ENCODE measurements at places on chromosomes 5 and 9. TPM values are rescaled to one million over a fixed set of nuclear protein-coding genes. Genes with fewer than 3 reads are reported as not detected.
A peak's percentile ranks its signal among the peaks of the same experiment; 100 is the strongest.

- DNase-seq: peak; percentile 53
Measured at GRCh38 chr5:145835848-145836239, 702 bp upstream of the PRELID2 start.

- no peak for DNase-seq
Measured at GRCh38 chr5:151886546-151887275, 37.9 kb downstream of the GLRA1 start.

- no peak for DNase-seq
Measured at GRCh38 chr5:33509036-33509435, 68.3 kb downstream of the TARS1 start.

Gene SV2C
- 0.88 TPM for total RNA-seq

GRCh38 chr5:178642351-178642909 is 15.6 kb upstream of the CLK4 start:
- DNase-seq: no peak

DNA sequence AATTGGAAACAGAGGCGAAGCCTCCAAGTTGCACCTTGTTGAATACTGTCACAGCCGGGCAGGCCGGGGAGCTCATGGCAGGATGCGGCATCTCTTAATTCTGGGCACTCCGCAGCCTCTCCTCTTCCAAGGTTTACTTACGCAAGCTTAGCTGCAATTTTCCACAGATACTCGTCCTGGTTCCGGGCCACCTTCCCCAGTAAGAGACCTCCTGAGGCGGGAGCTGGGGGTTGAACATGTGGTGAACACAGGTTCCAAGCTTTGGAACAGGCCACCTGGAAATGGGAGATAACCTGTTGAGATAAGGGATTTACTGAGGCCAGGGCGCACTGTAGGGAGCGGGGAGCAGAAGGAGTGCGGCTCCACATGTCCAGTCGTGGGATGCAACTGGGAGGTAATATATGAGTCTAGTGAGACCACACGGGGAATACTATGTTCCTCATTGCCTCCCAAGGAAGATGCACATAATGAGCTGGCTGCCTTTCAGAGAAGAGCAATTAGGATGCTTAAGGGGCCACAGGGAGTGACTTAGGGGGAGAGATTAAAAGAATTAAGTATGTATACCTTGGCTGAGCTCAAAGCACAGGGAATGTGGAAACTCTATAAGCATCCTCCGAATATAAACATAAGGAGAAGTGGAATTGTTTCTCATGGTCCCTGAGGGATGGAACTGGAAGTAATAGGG is 335.2 kb downstream of the CWC27 start:
- no peak for DNase-seq

- DNase-seq: peak; percentile 50
Measured at GRCh38 chr5:138752341-138752950, 779 bp upstream of the CTNNA1 start.

GRCh38 chr5:50965654-50966375 is 299.4 kb downstream of the PARP8 start:
- no peak for DNase-seq

Gene BARX1
- not detected for total RNA-seq

Gene BASP1
- 3.8 TPM for total RNA-seq

Gene ELOVL7
- total RNA-seq: 0.34 TPM

Gene LHX3
- not detected for total RNA-seq

GRCh38 chr5:102270036-102270435 is 26.0 kb downstream of the SLCO4C1 start:
- DNase-seq: no peak

GRCh38 chr5:31317665-31318064 is 124.2 kb downstream of the CDH6 start:
- DNase-seq: no peak
